Stimulated activated CD8-positive, alpha-beta memory T cell treated with anti-CD3 and anti-CD28 coated beads, Interleukin-15, amount 100 ng/mL, for 24 hours (primary cell): ENCODE measurements at places on chromosomes 7 and 10.

- DNase-seq = no peak
These were observed 13.9 kb downstream of the TSPAN14 start for GRCh38 chr10:80468002-80468401.

- no peak for DNase-seq
These were observed 10.7 kb downstream of the C10orf90 start for GRCh38 chr10:126659750-126660149.

- no peak for DNase-seq
These were observed 184.2 kb downstream of the WDR37 start for GRCh38 chr10:1240341-1240775.

DNA sequence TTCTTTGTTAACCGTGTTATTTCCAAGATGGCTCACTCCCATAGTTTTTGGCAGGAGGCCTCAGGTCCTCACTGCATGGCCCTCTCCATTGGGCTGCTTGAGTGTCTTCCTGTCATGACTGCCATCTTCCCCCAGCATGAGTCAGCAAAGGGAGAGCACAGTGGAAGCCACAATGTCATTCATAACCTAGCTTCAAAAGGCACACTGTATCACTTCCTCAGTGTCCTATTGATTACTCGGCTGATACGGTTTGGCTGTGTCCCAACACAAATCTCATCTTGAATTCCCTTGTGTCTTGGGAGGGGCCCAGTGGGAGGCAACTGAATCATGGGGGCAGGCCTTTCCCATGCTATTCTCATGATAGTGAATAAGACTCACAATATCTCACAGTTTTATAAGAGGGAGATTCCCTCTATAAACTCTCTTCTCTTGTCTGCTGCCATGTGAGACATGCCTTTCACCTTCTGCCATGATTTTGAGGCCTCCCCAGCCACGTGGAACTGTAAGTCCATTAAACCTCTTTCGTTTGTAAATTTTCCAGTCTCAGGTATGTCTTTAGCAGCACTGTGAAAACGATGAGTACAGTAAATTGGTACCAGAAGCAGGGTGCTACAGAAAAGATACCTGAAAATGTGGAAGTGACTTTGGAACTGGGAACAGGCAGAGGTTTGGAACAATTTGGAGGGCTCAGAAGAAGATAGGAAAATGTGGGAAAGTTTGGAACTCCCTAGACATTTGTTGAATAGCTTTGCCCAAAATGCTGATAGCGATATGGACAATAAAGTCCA is 106.5 kb downstream of the PRLHR start:
- no peak for DNase-seq

- no peak for DNase-seq
These were observed 181.5 kb upstream of the PLXNA4 start for GRCh38 chr7:132757783-132758182.

- DNase-seq = no peak
These were observed 4.4 kb upstream of the C10orf90 start for GRCh38 chr10:126674741-126675515.

- no peak for DNase-seq
These were observed 111.2 kb upstream of the KLF6 start for GRCh38 chr10:3896161-3896560.

DNA sequence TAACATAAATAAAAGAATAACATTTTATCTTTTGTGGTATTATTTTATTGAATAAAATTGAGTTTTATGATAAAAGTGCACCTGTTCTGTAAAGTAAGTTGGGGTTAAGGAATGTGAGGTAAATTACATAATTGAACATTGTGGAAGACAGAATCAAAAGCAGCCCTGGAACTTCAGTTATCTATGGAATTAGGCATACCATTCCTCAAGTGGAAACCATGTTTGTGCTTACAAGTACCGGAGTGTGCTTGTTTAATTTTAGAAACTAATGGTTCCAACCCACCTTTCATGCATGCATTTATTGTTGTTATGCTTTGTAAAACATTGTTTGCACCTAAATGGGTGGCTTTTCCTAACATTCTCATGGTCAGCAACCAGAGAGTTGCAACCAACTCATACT is 28.0 kb downstream of the RBM17 start:
- no peak for DNase-seq

DNA sequence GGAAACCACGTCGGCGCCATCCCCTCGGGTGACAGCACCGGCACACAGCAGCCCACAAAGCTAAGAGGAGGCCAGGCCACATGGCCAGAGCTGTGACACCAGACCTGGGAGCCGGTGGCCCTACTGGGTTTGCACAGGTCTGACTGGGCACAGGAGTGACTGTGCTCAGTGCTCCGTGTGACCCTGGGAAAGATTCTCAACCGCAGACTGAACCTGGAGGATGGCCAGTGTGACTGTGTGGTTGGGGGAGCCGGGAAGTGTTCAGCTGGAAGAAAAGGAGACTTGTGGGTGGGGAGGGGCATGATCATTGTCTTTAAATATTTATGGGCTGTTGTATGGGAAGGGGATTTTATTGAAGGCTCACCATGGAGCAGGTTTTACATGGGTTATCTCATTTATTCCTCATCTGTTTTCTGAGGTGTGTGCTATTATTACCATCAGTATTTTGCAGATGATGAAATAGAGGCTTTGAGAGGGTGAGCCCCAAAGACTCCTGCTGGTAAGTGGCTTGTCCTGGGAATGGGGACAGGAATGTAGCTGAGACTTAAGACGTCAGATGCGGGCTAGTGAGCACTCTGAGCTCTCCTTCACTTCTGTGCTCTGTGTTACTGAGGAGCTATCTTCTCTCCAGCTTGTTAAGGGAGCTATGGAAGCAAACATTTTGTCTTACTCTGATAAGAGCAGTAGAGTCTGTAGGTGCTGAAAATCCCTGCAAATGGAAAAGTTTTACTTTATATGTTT is 127.5 kb downstream of the TMEM178B start:
- DNase-seq = no peak

DNA sequence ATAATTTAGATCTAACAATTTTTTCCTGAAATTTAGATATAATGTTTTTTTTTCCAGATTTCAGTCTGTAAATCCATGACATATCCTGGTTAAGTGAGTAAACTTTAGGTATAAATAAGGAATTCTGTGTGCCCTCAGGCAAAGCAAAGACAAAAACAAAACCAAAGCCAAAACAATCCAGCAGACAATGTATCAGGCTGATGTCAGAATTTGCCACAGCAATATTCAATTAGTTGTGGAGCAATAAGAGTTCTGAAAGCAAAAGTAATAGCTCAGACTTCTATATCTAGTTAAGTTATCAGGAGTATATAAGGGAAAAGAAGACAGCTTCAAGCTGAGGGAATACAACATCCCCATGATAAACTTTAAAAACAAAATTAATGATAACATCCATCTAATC is 82.0 kb downstream of the MKX start:
- no peak for DNase-seq

DNA sequence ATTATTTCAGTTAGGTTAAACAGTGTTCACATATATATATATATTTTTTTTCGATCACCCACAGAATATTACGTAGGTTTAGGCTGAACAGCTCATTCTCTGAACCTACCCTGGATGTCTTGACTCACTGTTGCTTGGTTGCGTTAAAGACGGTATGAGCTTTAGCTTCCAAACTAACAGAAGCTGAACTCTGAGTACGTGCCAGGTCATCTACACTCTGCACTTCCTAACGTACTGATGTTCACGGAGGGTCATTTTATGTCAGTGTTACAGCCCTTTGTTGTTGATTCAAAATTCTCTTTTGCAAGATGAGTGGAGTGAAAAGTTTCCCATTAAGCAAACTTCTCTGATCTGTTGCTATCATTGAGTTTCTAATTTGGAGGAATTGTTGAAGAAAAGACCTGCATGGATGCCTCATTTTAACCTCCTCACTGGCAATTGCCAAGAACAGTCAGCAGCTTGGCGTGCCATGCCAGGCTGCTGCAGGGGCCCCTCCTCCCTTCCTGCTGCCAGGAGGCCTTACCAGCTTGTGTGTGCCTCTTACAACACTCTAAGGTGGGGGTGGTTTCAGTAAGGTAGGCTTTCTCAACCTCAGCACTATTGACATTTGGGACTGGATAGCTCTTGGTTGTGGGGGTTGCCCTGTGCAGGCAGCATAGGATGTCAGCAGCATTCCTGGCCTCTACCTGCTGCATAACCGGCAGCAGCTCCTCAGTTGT is 44.3 kb downstream of the INSYN2A start:
- DNase-seq = no peak

DNA sequence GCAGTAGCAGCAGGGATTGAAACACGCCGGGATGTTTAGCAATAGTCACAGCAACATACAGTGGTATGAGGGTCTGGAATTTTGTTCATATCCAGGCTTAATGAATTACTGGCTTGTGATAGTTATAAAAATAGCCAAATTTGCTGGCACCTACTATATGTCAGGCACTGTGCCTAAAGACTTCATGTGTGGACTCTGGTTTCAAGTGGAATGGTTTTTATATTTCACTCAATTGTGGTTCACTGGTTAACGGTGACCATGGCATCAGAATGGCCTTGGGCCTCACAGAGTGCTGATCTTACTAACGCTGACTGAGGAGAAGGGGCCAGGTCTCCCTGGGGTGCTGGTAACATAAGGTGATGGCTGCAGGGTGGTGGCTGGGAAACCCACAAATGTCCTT is 55.7 kb downstream of the CELF2 start:
- no peak for DNase-seq

DNA sequence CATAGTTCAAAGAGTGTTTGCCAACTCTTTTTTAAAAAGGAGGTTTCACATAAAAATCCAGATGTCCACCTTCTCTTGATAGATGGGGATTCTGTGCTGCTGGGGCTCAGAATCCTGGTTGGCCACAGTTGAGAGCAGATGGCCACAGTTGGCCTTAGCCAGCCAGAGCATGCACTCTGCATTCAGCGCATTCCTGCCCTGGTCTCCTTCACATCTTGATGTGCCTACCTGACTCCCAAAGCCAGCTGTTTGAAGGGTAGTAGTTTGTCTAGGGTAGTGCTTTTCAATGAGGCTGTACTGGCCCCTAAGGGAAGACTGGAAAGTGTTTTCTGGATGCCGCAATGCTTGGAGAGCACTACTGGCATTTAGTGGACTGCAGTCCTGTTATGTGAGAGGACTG is 208.1 kb upstream of the HDAC9 start:
- no peak for DNase-seq

DNA sequence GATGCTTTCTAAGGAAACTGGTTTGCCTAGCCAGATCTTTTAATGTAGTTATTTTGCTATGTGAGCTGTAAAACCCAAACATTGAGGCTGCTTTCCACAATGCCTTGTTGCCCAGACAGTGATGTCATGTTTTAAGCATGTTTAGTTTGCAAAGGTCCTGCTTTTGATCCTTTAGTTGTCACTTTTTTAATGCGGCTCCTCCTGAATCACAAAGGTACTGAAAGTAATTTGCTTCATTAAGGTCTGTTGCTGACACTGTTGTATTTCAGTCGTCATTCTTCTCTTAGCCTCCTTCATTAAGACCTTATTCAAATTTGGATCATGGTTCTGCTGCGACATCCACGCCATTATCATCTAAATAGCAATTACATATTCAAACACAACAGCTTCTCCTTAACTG is 10.6 kb downstream of the RPA3 start:
- no peak for DNase-seq

DNA sequence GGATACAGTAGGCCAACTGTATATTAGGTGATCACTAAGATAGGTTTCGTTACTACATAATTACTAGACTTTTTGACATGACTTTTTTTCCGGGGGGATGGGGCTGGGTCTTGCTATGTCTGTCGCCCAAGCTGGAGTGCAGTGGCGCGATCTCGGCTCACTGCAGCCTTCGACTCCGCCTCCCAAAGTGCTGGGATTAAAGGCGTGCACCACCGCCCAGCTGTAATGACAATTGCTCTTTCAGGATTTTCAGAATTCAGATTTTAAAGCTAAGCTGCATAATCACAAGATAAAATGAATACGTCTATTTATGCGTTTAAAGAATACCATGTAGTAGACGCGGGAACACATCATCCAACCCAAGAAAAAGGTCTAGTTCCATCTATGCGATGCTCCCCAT is 982 bp downstream of the IDI1 start:
- no peak for DNase-seq

DNA sequence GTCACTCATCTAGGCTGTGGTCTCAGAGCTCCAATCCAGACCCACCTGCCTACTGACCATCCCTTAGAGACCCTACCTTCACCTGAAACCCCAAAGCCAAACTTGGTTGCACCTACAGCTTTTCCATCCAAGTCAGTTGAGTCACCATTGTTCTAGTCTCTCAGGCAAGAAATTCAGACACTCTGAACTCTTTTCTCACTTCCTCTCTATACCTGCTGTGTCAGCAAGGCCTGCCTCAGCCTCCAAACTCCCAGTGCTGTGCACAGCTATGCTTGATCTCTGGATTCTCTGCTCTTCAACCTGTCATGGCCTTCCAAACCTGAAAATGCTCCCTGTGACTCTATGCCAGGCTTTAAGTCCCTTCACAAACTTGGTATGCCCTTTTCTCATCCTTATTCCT is 47.4 kb upstream of the MTURN start:
- DNase-seq = no peak
